Right cardiac atrium (tissue), 5 donors: ENCODE measurements at places on chromosomes 4 and X. TPM values are rescaled to one million over a fixed set of nuclear protein-coding genes. Genes with fewer than 3 reads are reported as not detected.
A peak's percentile ranks its signal among the peaks of the same experiment; 100 is the strongest.

The EXOC1L gene
- total RNA-seq: not detected

The CFAP47 gene
- total RNA-seq: not detected

The FGFBP2 gene
- 6.3 TPM for total RNA-seq

The ARMCX1 gene
- total RNA-seq: 37.2 TPM

The ATP1B4 gene
- 0.23 TPM for total RNA-seq

DNA sequence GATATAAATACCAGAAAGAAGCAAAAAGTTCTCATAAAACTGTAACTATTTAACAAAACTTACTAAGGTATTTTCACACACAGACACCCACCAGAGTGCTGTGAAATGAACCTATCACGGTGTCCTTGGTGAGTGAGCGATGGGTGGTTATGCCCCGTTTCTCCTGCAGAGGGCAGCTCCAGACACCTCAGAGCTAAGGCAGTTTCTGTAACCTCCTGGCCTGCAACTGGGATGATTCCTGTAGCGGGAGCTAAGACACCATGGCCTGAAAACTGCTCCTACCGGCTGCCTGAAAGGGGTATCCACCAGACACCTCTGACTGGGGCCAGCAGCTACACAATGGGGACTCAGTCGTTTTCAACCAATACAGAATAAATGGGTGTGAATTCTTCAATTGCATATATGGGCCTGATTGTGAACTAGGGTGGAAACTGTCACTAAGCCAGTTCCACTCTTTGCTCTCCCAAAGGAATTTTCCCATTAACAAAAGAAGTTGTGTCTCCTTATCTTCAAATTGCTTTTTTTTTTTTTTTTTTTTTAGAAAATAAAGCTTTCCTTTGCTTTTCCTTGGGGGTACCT is 2375.8 kb upstream of the TENM3 start:
- DNase-seq: no peak

- DNase-seq: no peak
Measured at GRCh38 chr4:151658959-151659600, 101.7 kb downstream of the GATB start.

- DNase-seq: peak; percentile 44
Measured at GRCh38 chrX:44344194-44344593, 722 bp upstream of the EFHC2 start.

The AR gene
- total RNA-seq: 14.5 TPM

DNA sequence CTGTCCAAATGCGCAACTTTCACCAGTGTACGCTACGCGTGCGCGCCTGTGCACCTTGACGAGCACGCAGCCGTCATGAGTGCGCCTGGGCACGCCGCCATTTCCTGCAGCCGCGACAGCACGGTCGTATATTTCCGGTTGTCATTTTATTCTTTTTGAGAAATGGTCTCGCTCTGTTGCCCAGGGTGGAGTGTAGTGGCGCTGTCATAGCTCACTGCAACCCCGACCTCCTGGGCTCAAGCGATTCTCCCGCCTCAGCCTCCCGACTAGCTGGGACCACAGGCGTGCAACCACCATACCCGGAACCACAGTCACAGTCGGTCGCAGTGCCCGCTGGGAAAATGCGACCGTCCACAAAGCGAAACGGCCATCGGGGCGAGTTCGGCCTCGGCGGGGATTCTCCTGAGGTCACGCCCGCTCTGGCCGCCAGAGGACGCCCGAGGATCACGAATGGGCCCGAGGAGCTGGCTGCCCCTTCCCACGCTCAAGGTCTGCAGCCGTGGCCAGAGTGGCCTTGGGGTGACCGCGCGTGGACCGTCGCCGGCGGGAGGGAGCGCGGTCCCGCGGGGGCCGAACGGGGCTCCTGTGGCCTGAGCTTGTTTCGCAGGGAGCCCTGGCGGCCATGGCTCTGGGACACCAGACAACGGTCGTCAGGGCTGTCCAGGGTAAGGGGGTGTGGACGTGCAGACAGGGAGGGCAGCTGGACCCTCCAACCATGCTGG is 23.7 kb upstream of the PNMA3 start:
- DNase-seq: peak; percentile 89

DNA sequence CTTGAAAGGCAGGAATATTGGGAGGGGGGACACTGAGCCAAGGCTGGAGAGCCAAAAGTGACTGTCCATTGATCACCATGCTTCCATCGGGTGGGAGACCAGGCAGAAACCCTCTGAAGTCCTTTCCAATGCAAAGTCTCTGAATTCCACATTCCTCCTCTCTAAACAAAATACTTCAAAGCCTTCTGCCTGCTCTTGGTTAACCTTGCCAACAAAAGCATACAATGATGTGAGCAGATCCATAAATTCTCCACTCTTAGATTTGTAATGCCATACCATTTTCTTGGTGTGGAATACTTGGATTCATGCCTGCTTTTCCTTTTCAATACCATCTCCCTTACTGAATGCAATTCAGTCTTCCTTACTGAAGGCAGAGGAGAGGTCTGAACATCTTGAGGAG is 74.1 kb upstream of the FAM9B start:
- no peak for DNase-seq

- no peak for DNase-seq
Measured at GRCh38 chr4:77072195-77072753, 3.5 kb downstream of the CCNI start.

DNA sequence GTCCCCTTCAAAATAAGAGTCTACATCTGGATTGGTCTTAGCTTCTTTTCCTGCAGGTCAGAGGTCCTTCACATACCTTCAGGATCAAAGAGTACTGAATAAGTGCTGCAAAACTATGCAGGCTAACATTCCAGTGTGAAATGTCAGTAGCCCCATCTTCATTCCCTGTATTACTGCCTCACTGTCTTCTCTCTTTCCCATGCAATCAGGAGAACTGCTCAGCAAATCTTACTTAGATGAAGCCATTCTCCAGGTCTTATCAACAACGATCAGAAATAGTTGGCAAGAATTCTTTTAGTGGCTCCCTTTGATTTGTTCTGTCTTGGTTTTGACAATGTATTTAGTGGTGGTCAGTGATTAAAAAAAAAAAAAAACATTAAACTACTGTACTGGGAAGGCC is 26.0 kb upstream of the IQCM start:
- DNase-seq: no peak

DNA sequence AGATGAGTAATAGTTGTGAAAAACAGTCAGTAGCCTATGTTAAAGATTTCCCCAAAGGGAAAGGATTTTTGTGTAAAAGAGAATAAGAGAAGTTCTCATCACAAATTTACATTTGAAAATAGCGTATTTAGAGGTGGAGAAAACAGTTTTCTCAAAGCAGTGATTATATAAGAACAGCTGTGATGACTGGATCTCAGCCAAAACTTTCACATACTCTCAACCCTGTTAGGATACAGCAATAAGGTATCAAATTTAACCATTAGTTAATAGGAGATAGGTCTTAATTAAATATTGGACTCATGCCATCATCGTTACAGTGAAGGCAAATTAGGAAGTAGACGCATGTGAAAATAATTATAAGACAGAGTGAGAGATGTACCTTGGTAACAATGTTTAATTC is 622.7 kb downstream of the PCDH18 start:
- no peak for DNase-seq
